ENCODE measurements at places on chromosomes 3 and 15.

DNA sequence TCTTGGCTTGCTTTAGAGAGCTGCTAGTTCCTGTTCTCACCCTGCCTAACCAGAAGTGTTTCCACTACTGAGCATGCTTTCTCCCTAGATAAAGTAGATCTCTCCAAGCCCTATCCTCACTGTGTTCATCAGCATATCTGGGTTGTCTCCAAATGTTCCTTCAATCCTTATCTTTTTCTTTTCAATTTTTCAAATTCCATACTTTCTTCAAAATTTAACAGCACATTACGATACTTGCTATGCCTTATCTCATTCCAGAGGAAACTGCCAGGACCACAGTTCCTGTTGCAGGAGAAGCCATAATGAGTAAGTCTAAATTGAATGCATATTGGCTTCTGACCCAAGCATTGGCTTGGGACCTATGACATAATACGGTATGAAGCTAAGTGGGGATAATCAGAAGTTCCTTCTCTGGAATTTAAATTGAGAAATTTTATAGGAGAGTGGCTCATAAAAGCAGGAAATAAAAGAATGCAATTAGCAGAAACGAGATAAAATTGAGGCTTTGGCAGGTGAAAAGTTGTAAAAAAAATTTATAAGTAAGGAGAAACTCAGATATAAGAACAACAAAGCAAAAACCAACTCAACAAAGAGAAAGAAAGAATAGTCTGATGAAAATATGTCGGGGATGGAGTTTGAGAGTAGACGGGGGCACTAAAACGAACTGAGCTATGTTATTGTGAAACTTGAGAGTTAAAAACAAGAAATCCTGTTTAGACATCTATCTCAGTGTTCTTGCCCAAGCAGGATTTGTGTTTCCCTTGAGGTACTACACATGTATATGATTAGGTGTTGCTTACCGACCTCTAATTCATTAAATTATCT lies 631.7 kb upstream of the CCDC54 start:
- DNase-seq: no peak

DNA sequence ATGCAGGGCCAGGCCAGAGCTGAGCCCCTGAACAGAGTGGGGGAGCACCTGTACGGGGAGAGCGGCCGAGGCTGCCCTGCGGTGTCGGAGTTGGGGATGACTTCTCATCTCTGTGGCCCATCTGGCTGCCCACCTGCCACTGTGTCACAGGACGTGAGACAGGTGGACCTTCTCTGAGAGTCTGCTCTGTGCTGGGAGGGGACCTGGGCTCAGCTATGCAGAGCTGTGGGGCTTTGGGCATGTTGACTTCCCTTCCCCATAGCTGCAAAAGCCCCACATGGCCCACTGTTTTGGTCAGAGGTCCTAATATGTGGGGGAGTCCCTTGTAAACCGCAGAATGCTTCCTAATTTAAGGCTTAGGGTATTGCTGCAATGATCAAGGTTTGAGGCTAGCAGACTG lies 68.0 kb upstream of the TRPM1 start:
- DNase-seq: no peak

- DNase-seq: no peak
Observed at GRCh38 chr15:58457466-58457965, 25.7 kb downstream of the LIPC start.

GRCh38 chr3:186315581-186316354 lies 46.3 kb downstream of the DGKG start:
- DNase-seq: no peak

- DNase-seq: no peak
Observed at GRCh38 chr15:56468401-56468800, 3.5 kb upstream of the MNS1 start.

DNA sequence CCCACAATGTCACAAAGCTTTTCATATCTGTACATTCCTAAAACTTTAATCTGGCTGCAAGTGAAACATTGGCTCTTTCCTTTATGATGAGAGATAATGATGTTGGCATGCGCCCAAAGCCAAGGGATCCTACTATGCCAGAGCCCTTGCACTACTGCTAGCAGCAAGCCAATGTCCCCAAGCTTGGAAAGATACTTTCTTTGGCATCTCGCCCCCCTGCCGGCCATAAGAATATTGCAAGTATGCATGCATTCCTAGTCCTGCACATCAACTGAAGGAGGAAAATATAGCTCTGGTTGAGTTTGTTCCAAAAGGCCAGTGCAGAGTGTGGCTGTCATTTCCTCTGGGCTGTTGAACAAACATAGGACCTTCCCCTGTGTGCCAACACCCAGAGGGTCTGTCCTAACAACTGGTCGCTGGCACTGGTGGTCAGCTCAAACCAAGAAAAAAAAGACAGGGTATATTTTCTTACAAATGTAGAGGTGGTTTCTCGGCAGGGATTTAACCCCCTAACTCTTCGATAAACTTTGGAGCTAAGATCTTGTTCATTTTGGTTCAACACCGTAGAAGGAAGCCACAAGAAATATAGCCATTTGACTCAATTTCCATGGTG lies 120.9 kb upstream of the ZBED2 start:
- DNase-seq: no peak

GRCh38 chr3:72567474-72567873 lies 280.8 kb downstream of the SHQ1 start:
- no peak for DNase-seq

GRCh38 chr3:128316481-128316891 lies 150.2 kb downstream of the DNAJB8 start:
- DNase-seq: no peak

DNA sequence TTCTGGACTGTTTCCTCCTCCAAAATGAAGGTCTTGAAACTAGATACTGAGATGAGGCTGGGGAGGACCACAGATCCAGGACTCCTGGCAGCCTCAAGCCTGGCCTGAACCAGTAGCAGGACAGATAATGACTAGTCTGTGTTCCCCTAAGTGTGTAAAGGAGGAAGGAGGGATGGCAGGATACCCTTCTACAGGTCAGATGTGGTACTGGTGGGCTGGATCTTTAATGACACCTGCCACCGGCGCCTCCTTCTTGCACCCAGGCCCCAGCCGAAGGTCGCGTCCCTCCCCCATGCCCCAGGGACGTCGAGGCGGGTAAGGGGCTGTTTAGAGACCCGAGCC lies 556 bp downstream of the USP19 start:
- no peak for DNase-seq

DNA sequence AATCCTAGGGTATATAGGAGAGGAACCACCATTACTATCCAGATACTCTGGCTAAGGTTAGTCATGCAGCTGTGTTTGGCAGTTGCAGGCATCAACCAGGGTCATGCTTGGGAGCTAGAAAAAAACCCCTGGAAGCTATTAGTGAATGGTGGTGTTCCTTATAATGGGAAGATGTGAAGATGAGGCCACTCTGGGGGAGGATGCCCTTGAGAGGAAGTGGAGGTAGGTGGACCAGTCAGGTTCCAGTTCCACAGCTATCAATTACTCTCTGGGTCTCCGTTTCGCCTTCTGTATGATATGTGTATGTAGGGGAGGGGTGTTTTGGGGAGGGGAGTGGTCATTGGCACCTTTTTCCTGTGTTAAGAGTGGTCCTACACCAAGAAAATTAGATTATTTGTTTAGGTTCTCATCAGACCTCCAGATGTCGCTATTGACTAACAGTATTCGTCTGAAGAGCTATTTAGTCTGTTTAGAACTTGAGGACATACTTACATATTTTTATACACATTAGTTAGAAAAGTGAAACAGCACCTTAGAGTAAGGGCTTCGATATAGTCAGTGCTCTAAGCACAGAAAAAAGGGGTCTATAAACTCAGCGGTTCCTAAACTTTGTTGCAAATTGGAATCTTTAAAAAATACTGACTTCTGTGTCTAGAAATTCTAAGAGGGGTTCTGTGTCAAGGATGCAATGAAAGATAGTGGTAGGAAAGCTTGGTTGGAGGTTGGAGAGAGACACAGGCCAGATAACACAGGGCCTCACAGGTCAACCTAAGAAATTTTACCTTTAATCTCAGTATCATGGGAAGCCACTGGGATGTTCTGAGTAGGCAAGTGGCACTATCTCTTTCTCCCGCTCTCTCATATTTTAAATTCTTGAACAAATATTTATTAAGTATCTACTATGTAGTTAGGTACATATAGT lies 9.1 kb upstream of the HPS3 start:
- DNase-seq: no peak
